ENCODE measurements at places on chromosomes 11 and 22. TPM values are rescaled to one million over a fixed set of nuclear protein-coding genes. Genes with fewer than 3 reads are reported as not detected.

CD3E gene
- not detected for total RNA-seq

RAC2 gene
- total RNA-seq: not detected

MMP27 gene
- total RNA-seq: not detected

KLHL35 gene
- total RNA-seq: 10.1 TPM

- DNase-seq: no peak
Observed at GRCh38 chr22:38753948-38754750, 1.6 kb downstream of the SUN2 start.

GRCh38 chr11:20397281-20397680 lies 9.8 kb downstream of the PRMT3 start:
- no peak for DNase-seq

- no peak for DNase-seq
Observed at GRCh38 chr22:33105501-33105911, 47.3 kb upstream of the SYN3 start.

- no peak for DNase-seq
Observed at GRCh38 chr11:46745328-46745727, 26.3 kb downstream of the F2 start.

DNA sequence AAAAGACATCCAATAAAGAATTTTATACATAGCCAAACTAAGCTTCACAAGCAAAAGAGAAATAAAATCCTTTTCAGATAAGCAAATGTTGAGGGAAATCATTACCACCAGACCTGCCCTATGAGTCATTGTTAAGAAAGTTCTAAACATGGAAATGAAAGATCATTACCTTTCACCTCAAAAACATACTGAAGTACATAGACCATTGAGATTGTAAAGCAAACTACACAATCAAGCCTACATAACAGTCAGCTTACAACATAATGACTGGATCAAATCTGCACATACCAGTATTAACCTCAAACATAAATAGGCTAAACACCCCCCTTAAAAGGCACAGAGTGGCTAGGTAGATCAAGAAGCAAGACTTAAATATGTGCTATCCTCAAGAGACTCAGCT lies 501.0 kb upstream of the LUZP2 start:
- no peak for DNase-seq

DNA sequence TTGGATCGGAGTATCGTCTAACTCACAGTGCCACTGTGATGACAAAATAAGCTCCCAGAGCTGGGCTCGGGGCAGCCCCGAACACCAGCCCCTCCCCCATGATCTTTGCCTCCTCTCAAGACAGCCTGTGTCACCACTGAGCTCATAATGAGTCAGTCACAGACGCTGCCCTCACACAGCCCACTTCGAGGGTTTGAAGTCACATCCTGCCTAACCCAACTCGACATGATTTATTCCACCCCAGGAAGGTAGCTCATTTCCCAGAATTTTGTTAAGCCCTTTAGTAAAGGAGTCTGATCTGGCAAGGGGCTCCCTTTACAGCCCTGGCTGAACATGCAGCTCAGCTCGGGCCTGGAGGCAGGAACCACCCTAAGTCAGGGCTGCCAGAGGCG lies 22.8 kb downstream of the MYH9 start:
- no peak for DNase-seq

GRCh38 chr11:88344869-88345268 lies 7.3 kb upstream of the CTSC start:
- DNase-seq: no peak

- DNase-seq: no peak
Observed at GRCh38 chr11:62607714-62608113, 4.9 kb downstream of the EML3 start.

- no peak for DNase-seq
Observed at GRCh38 chr11:86172894-86173293, 71.7 kb upstream of the EED start.

DNA sequence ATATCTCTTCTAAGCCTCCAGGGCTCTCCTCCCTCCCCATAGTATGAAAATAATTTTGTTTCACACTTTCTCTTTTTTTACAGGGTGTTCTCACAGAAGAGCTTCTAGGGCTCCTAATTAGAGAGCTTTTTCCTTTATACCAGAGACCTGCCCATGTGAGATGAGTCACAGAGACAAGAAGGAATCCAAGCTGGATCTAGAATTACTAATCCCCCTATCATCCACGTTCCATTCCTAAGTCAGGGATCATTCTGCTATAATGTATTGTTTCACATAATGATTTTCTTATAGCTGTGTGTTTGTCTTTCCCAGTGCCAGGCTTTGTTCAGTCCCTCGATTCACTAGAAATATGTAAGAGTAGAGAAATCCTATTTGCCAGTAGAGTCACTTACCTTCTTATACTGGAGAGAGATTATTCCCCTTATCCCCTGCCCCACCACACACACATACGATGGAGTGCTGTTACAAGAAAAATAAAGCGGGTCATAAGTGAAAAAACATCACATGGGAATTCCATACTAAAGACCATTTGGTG lies 778.3 kb upstream of the LRRC4C start:
- DNase-seq: no peak

DNA sequence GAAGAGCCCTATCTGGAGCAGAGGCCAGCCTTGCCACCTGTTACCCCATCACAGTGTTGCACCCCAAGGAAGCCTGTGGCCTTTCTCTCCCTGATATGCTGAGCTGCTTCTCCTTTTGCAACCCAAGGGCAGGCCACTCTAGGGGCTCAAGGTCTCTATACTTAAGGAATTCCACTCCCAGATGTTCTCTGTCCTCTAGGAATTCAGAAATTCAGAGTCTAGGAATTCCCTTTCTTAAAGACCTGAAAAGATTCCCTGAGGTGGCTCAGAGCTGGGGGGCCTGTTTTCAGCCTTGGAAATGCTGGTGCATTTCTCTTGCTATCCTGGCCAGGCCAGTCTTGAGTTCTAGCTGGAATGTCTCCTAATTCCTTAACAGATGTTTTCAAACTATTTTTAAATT lies 68.0 kb upstream of the OLFML1 start:
- DNase-seq: no peak

Data from chondrocyte (in vitro differentiated cells).